Stomach (tissue), 19 donors: ENCODE measurements at places on chromosomes 6 and 20. TPM values are rescaled to one million over a fixed set of nuclear protein-coding genes. Genes with fewer than 3 reads are reported as not detected.

- DNase-seq = peak; percentile 74
Observed at GRCh38 chr20:59831024-59831915, 102.2 kb downstream of the SYCP2 start.

MTFR2 gene
- total RNA-seq = 1.8 TPM

DNA sequence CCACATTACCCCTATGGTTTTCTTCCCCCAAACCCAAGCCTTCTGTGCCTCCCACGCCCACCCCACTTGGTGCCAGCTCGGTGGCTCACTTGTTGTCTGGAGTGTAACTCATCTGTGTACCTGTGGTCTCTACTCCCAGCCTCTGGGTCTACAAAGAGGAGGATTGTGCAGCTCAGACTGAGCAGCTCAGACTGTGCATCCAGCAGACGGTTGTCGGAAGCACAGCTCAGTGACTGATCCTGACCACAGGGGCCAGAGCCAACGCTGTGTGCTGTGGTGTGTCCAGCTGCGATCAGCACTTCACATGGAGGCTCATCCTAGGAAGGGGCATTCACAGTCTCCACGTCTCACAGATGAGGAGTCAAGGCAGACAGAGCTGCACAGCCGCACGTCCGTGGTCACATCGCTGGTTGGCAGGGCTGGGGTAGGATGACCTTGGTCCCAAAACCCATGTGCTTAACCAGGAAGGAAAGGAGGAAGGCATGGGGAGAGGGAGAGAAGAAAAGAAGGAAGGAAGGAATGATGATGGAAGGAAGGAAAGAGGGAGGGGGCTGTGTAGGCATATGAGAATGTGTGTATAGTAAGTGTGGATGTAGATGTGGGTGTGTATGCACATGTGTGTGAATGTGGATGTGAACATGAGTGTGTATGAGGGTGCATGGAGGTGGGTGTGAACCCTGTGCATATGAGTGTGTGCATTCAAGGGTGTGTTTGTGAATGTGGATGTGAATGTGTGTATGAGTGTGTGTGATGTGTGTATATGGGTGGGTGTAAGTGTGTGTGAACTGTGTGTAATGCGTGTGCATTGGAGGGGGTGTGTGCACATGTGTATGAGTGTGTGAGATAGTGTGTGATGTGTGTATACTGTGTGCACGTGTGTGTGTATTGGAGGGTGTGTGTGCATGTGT, 28.2 kb upstream of the STX16 start:
- no peak for DNase-seq

GRCh38 chr6:106281088-106281487, 44.5 kb downstream of the ATG5 start:
- no peak for DNase-seq

LRRC73 gene
- 1.0 TPM for total RNA-seq

ELOVL4 gene
- total RNA-seq = 5.8 TPM

- peak; percentile 31 for DNase-seq
Observed at GRCh38 chr6:154403788-154404187, 47.2 kb upstream of the IPCEF1 start.

- no peak for DNase-seq
Observed at GRCh38 chr6:21565431-21565830, 28.1 kb upstream of the SOX4 start.

GRCh38 chr20:36305602-36306551, at the start of gene DLGAP4:
DLGAP4 (plus strand) TSS chr20:36306339; CDS start chr20:36431718, 125,379 bp downstream.
- DNase-seq = peak; percentile 48

- no peak for DNase-seq
Observed at GRCh38 chr20:55415567-55416142, 589.7 kb downstream of the CBLN4 start.

DNA sequence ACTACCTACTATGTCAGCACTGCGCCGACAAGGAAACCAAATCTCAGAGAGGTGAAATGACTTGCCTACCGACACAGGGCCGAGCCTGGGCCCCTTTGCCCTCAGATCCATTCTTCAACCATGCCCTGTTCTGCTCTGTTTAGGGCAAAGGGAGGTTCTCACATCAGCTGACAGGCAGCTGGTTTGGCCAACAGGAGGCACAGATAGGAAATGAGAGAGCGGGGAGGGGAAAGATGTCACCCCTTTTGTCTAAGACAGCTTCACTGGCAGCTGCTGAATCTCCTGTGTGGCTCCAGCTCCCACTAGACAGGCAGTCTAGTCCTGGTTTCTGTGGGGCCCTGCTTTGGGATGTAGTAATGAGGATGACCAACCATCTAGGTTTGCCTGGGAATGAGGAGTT, 158.7 kb downstream of the TMEM200A start:
- peak; percentile 20 for DNase-seq

CRISP3 gene
- not detected for total RNA-seq

GRCh38 chr20:16777126-16777525, 29.0 kb downstream of the OTOR start:
- DNase-seq = no peak

SEMG1 gene
- not detected for total RNA-seq

RCAN2 gene
- 7.2 TPM for total RNA-seq

DNA sequence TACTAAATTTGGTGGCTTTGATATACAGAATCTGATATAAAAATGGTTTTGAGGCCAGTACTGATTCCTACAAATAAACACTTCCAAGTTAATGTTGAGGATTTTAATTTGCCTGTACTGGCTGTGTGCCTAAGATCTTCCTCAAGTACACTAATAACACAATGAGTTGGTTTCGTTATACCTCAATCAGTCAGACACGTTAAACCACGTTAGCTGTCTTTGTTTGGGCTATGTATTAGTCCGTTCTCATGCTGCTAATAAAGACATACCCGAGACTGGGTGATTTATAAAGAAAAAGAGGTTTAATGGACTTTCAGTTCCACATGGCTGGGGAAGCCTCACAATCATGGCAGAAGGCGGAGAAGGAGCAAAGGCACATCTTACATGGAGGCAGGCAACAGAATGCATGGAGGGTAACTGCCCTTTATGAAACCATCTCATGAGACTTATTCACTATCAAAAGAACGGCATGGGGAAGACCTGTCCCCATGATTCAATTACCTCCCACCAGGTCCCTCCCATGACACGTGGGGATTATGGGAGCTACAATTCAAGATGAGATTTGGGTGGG, 46.2 kb downstream of the NT5E start:
- DNase-seq = no peak

DNA sequence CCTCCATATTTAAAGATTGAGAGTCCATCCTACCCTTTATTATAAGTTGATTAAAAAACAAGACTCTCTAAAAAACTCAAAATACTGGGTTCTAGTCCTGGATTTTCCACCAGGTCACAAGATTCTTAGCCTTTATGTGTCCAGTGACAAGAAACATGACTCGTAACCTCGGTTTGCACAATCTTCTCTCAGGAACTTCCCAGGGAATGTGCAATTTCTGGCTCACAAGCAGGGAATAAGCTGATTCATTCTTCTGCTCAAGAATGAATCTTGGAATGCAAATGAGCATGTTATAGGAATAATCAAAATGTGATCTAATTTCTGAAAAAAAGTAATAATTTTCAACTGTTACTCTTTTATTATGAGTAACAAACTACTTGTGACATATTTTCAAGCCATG, 45.1 kb downstream of the OGFRL1 start:
- DNase-seq = no peak

GRCh38 chr6:36655085-36655724, 23.3 kb upstream of the CDKN1A start:
- DNase-seq = no peak
